NCI-H1105 (cell line): ENCODE measurements at places on chromosomes 6 and 20.

- DNase-seq, result no peak
These were observed 250.2 kb upstream of the QKI start for GRCh38 chr6:163164175-163164900.

DNA sequence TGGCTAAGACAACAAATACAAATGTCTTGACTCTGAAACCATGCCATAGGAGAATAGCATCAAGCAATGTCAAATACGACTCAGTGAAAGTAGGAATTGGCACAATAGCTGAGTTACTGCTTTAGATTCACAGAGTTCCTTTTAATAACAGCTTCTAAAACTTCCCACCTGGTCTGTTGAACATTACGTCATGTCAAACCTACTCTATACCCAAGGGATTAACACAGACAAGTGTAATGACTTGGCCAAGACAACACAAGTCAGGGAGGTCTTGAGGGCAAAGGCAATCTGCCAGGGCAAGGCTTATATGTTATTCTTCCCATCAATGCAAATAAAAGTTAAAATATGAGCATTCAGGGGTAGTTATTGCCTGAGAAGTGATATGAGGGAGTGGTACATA, 265.1 kb upstream of the PRDM1 start:
- no peak for DNase-seq

DNA sequence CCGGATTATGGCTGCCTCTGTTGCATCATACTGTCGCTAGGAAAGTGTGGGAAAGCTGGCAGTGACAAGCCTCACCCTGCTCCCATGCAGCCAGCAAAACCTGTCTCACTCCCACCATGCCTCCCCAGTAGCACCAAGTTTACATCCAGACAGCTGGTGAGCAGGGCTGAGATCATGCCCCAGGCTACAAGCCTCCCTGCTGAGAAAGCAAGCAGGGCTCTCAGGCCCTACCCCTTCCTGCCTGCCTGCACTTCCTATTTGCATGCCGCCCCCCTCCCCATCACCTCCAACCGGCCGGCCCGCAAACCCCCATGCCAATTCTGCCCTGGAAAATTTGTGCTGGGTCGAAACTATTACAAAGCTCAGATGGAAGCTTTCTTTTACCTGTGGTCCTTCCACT, 408.2 kb upstream of the FKBP1C start:
- no peak for DNase-seq

DNA sequence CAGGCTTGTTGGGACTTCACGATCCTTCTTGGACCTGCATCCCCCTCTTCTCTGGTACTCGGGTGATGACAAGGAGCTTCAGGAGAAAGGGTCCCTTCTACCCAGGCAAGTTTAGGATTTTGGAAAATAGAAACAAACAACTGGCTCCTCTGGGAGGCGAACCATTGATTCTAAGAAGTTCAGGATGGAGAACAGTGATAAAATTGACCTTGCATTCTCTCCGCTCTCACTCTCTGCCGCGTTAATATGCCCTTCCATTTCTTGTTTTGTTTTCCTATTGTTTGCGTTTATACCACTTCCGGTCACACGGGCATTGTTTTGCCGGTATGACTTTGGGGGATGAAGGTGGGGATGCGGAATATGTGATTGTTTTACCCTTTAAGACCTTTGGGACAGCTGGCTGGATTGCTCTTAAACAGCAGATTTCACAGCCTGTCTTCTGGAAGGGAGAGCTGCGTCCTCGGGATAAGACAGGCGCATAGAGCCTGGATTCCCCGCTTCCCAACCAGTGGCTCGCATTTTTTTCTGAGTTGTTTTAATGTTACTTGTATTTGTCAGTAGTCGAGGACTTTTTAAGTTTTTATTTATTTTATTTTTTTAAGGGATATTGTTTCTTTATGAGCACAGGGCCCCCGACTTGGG, 144.3 kb upstream of the ZNF184 start:
- DNase-seq, result peak; percentile 16

- no peak for DNase-seq
These were observed 48.1 kb downstream of the CNKSR3 start for GRCh38 chr6:154462425-154462824.

- DNase-seq, result no peak
These were observed at the start of gene RIPOR3 for GRCh38 chr20:50690650-50691572. RIPOR3 (minus strand) TSS chr20:50691542; CDS start chr20:50691128, 414 bp downstream.

DNA sequence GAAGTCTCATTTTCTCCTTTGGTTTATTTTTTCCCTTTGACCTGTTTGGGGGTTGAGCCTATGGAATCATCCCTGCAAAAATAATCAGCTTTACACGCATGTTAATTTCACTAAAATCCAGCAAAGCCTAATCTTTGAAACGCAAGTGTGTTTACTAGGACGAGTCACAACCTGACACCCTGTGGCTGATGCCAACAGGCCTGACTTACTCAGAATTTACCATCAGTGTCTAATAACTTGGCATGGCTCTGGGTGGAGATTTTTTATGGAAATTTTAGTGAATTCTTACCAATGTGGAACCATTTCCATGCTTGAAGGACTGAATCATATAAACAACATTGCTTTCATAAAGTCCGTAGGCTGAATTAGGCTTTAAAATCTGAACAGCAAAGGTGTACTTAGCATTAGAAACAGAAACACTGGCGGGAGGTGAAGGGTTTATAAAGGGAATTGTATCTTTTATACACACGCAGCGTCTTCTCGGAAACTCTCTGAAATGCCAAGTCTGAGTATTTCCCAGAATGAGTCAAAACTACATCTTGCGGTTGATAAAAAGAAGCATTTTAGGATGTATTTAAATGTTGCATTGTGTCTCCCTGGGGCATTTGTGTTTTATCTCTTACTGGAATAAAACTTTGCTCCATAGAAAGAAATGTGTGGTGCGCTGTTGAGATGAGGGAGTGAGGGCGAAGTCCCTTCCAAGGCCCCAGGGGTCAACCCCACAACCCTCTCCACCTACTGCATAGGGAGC, 81.2 kb downstream of the DACT2 start:
- no peak for DNase-seq
